ENCODE measurements at places on chromosomes 16 and 17.
A peak's percentile ranks its signal among the peaks of the same experiment; 100 is the strongest.

DNA sequence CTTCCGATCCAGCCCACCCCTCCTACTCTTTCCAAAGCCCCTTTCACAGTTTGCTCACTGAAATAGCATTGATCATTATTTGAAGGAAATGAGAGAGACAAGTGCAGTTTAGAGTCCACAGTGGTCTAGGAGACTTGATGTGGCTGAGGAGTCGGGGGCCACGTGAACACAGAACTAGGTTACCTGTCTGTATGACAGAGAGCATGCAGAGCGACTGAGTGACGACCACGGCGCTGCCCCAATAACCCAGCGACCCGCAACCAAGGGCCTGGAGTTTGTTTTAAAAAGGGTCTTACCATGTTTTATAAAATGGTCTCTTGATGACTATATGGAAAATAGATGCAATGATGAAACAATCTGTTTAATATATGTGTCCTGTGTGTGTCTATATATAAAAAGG, 39.5 kb downstream of the NDEL1 start:
- no peak for DNase-seq

GRCh38 chr17:42428141-42428944, 5.3 kb upstream of the CAVIN1 start:
- peak; percentile 74 for DNase-seq

- DNase-seq = no peak
Observed at GRCh38 chr16:56927471-56927870, 4.5 kb upstream of the HERPUD1 start.

- DNase-seq = no peak
Observed at GRCh38 chr16:10501016-10501607, 79.3 kb downstream of the EMP2 start.

- DNase-seq = peak; percentile 39
Observed at GRCh38 chr17:17840751-17841591, 4.2 kb upstream of the SREBF1 start.

DNA sequence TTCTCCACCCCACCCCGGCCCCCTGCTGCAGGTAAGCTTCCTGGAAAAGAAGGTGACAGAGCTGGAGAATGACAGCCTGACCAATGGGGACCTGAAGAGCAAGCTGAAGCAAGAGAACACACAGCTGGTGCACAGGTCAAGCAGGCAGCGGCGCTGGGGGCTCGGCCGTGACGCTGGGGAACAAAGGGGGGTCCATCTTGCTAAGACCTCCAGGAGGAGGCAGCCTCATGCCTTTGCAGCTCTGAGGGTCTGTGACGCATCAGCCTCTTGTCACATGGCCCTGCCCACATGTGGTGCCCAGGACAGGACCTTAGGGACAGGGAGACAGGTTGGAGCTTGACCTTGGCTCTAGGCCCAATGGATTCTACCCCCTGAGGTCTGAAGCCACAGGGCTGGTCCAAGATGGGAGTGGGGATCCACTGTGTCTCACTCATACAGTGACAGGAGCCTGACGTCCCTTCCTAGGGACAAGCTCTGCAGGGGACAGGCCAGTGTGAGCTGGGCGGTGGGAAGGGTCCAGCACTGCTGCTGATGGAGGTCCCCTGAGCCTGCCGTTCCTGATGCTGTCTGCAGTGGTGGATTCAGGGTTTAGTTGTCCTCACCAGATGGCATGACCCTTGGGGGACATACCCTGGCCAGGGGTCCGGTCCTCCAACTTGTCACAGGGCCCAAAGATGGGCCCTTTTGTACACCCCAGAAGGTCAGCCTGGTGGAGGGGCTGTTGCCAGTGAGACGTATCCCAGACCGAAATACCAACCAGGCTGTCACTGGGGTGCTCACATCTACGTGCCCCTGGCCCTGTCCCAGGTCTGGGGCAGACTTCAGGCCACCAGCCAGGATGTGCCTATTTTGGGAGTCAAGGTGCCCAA, 132.6 kb downstream of the RAB11FIP4 start:
- peak; percentile 30 for DNase-seq

GRCh38 chr16:470418-470817, 45.0 kb downstream of the RAB11FIP3 start:
- no peak for DNase-seq

DNA sequence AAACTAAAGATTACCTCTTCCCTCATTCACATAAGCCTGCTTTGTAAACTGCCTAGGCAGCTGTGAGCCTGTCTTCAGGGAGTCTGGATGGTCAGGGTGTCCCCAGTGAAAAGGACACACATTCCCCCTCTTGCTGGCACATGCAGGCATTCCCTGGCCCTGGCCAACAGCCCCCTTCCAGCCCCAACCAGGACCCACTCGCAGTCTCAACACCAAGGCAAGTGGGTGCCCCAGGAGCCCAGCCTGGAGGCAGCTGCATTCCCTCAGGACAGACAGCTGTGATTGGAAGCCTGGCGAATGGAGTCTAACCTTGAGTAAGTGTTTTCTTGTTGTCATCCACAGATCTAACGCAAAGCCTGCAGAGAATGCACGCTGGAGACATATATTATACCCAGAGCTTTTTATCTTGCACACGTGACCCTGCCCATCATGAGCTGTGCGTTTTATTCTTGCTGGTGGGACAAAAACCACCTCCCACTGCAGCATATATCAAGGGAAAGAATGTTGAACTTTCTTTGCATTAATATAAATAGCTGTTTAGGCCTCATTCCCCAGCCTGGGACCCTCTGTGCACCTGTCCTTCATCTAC, 95.0 kb upstream of the LHX1 start:
- no peak for DNase-seq

DNA sequence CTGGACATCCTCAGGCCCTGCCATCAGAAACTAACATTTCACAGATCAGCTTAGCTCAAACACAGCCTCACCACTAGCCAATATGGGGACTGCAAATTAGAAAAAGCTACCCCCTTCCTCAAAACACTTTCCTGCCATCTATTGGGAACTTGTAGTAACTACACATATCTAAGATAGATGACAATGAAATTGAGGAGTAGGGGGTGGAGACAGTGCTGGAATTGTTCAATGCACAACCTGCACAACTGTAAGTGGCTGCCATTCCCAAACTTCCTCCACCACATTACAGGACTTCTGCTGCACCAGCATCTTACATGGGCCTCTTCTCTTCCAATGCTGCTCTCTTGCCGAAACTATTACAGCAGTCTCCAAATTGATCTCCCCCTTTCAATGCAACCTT, 21.9 kb downstream of the AIPL1 start:
- DNase-seq = no peak

- DNase-seq = no peak
Observed at GRCh38 chr17:34847938-34848337, 113.3 kb downstream of the CCT6B start.

DNA sequence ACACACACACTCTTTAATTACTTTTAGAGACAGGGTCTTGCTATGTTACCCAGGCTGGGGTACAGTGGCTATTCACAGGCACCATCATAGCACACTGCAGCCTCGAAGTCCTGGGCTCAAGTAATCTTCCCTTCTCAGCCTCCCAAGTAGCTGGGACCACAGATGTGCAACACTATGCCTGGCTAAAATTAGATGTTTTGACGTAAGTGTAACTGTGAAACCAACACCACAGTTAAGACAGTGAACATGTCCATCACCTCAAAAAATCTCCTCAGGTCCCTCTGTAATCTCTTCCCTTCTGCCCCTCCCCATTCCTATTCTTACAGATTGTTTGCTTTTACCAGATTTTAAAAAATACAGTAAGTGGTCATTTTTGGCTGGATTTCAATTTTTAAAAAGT, 66.7 kb downstream of the RPGRIP1L start:
- no peak for DNase-seq

GRCh38 chr16:31064882-31065461, 9.1 kb downstream of the ZNF668 start:
- no peak for DNase-seq

- peak; percentile 57 for DNase-seq
Observed at GRCh38 chr16:22814711-22815105, 746 bp downstream of the HS3ST2 start.

DNA sequence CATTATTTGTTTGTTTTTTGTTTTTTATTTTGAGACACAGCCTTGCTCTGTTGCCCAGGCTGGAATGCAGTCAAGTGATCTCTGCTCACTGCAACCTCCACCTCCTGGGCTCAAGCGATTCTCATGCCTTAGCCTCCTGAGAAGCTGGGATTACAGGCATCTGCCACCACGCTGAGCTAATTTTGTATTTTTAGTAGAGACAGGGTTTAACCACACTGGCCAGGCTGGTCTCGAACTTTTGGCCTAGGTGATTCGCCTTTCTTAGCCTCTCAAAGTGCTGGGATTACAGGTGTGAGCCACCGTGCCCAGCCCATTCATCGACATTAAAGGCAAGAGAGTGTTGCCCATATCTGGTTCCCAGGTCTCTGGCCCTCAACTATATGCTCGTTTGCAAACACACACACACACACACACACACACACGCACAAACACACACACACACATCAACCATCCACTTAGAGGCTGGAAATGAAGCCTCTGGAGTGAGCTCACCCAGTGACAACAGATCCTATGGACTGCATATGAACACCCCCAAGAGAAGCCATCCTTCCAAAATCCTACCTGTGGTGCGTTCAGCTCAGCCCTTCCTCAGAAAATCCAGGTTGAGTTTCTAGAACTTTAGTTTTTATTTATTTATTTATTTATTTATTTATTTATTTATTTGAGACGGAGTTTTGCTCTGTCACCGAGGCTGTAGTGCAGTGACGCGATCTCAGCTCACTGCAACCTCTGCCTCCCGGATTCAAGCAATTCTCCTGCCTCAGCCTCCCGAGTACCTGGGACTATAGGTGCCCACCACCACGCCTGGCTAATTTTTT, 12.3 kb upstream of the SEPHS2 start:
- no peak for DNase-seq

DNA sequence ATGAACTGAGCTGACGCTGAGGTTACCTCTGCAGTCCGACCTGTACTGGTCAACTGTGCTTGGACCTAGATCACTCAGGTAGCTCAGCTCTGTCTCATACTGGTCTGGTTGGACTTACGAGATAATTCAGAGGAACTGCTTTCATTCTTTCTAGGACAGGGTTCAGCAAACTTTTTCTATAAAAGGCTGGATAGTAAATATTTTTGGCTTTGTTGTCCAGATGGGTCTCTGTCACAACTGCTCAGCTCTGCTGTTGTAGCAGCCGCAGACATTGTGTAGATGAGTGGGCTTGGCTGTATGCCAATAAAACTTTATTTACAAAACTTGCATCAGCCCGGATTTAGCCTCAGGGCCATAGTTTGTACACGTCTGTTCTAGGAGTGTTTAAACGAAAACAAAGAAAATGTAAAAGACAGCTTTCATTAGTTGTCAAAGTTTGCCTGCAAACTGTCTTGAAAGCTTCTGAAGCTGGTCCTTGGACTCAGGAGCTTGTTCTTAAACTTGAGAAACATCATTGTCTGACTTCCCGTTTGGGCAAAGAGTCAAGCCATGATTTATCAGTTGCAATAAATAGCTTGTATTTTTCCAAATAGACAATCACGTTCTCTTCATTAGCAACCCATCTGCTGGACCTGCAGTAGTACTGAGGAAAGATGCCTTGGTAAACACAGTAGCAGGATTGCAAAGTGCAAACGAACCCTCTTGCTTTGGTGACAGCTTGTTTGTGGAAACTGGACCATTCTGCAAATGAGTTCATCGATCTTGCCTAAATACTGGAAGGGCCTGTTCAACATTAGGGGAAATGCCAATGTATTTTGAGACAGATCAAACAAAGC, 253.4 kb downstream of the SNX29 start:
- DNase-seq = no peak

DNA sequence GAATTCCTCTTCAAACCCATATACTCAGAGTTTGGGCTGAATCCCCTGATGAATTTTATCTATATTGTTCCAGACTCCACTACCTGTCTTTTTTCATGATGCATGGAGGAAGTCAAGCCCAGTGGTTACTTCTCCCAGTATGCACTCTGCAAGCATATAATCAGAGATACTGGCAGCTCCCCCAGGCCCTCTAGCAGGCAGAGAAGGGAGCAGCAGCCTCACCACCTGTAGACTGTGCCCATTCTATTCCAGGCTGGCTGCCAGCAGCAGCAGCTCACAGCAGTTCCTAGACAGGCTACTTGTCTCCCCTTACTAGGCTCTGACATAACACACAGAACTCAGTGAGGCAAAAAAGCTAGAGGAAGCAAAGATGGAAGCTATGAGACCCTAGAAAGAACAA, 3.4 kb downstream of the MKS1 start:
- no peak for DNase-seq

DNA sequence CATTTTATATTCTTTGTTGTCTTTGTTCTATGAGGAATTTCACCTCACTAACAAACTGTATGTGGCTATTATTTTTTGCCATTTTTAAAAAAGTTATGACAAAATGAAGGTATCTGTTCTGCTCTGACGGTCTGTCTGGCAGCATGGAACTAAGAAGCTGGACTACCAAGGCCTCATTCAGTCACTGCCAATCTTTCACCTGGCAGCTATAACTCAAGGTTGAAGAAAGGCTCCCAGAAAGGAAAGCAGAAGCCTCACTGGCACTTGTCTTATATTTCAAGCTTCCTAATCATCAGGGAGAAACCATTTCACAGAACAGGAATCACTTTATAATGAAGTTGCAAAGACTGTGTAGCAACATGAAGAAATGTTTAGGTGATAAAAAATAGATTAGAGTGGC, 18.7 kb upstream of the SLC6A4 start:
- no peak for DNase-seq

DNA sequence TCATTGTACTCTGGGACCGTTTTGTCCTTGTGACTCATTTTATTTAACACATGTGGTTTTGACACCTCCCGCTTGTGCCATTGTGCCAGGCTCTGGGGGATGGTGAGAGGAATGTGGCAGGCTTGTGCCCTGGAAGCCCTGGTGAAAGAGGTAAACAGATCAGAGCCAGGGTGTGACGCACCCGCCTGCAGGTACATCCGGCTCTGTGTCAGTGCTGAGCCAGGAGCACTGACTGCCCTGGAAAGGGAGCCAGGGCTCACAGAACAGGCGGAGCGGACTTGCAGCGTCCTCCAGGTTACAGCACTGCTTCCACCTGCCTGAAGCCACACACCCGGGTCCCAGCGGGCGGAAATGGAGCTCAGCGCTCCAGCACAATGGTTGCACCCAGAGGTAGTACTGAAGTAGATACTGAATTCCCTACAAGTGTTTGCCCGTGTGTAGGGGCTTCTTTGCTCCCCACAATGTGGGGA, 30.6 kb downstream of the CDRT15 start:
- peak; percentile 34 for DNase-seq

DNA sequence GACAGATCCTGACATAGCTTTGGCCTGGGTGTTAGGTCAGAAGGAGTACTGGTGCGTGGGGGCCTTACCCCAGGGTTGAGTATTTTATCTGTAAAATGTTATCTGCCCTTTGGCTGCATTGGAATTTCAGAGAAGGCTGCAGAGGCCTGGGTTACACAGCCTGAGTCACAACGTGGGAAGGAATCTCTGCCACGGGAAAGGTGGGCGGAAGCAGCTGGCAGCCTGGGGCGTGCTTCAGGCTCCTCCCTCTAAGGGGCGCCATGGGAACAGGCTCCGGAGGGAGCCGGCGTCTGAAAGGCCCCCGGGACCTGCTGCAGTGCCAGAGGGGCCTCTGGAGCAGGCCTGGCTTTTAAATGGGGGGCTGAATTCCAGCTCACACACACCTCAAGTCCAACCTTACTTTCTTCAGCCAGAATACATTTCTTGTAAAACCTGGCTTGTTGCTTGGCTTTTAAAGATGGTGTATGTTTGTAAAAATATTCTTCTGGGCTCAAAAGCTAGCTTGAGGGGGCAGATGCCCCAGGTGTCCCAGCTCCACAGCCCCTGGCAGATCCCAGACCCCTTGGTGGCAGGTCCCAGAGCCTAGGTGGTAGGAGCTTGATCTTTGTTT, 142.2 kb downstream of the RAB11FIP4 start:
- DNase-seq = peak; percentile 79
